ENCODE measurements at places on chromosomes 2 and 18.

- DNase-seq = no peak
These were observed 79.2 kb downstream of the PTPRM start for GRCh38 chr18:7646174-7646886.

GRCh38 chr2:61109291-61109690, 43.6 kb downstream of the SANBR start:
- DNase-seq = no peak

DNA sequence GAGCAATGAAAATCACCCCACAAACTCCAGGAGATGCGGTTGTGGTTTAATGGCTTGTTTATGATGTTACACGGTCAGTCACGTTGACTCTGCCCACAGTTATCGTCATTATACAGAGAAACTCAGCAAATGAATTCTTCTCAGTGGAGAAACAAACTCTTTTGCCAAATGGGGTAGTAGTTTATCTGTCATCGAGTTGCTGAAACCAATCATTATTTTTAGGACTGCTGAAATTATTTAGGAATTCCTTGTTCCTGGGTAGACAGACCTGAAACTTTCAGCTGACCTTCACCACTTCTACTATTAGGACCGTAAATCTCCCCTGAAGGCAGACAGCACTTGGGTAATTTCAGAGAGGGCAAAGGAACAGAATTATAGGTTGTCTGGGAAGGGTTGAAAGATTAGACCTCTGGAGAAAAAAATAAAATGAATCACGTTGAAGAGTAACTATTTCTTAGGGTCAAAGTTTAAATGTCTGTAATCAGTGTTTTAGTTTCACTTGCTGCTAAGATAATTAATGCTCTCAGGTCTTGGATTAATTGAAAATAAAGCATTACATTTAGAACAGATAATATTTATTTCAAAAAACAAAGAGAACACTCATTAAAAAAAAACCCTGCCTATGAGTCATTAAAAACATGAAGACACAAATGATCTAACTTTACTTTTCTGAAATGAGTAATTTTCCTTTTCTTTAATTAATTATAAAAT, 52.1 kb upstream of the LYPD6 start:
- DNase-seq = no peak

GRCh38 chr2:226609366-226609765, 190.3 kb downstream of the IRS1 start:
- no peak for DNase-seq

DNA sequence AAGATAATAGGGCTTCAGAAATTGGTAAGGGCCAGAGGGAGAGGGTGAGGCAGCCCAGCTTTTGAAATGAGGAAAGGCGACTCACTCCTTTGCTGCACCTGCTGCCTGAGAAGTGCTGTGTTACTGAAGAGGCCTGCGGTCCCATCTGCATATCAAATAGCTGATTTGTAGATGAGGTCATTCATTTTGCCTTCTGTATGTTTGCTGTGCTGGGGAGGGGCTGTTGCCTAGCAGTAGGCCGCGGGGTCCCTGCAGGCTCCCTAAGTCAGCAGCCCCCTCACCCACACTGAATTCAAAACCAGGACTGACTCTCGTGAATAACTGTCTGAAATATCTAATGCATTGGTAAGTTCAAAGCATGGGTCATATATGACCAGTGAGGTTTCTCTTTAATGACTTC, 377.2 kb downstream of the SOX11 start:
- DNase-seq = no peak

- DNase-seq = no peak
These were observed 529.4 kb downstream of the DCC start for GRCh38 chr18:52869349-52869923.

DNA sequence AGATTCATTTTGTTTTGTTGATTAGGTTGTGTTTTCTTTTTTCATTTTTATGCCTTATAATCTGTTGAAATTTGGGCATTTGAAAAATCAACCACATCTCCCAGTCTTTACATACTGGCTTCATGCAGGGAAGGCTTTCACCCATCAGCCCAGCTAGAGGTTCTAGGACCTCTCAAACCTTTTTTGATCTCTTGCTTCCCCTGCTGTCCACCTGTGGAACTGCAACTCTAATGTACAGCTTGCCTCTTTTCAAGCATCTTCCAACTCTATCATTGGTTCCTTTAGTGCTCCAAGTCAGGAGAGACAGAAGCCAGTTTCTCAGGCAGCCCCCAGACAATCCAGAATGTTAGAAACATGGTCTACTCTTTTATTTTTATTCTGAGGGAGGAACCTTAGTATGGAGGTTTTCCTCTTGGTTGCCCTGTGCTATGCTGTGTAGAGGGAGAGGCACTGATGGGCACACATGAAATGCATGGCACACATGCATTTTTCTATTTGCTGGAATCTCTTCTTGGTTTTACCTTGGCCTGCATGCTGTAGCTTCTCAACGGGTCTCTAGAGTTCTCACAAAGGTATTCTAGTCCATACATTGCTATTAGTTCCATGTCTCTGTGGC, 107.2 kb upstream of the L3MBTL4 start:
- no peak for DNase-seq

GRCh38 chr18:58570360-58571064, 58.4 kb downstream of the ALPK2 start:
- DNase-seq = no peak
